ENCODE measurements at places on chromosomes 4 and X.

DNA sequence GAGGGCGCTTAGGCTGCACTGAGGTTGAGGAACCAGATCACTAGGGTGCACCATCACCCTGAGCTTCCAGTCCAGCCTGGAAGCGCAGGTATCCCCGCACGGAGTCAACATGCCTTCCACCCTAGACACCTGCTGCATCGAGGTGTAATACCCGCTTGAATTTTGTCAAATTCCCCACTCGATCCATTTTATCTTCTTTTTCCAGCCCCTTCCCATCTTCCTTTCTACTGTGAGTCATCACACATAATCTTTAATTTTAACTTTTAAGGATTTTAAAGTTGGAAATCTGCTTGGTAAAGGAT lies 821 bp downstream of the PLK4 start:
- DNase-seq: no peak
- H3K36me3 ChIP-seq: peaks cover 37% of the 10 kb centered on the region
- peaks cover 31% of the 10 kb centered on the region for H3K4me1 ChIP-seq
- H3K27ac ChIP-seq: peak overlapping the region; percentile 97

DNA sequence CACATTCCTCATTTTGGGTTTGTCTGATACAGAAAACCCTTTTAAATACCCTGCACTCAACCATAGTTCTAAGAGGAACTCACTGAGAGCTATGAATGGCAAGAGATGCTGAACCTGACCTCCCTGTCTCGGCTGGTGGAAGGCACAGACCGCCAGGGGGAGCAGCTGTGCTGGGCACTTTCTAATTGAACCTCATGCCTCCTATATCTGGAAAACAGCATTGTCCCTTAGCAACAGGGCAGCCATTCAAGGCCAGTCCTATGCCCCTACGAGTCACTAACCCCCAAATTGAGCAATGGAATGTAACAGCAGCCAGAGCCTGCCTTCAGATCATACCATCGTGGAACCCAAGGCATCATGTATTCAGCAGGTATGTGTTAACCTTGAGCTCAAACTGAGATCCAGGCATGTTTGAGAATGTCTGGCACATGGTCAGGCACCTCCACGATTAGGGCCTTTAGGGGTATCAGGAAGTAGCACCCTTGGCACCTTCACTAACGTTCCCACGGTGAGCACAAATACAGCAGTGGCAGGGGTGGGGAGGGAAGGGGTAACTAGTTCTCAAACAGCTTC lies 5.1 kb downstream of the USP27X start:
- no peak overlapping the region for H3K4me3 ChIP-seq
- peaks cover 5% of the 10 kb centered on the region for H3K4me1 ChIP-seq
- H3K27me3 ChIP-seq: peaks cover 3% of the 10 kb centered on the region
- no peak overlapping the region for H3K27ac ChIP-seq
- H3K36me3 ChIP-seq: no peaks in the 10 kb centered on the region

GRCh38 chr4:150082241-150082640 lies 4.0 kb downstream of the DCLK2 start:
- no peaks in the 10 kb centered on the region for H3K36me3 ChIP-seq
- no peak for DNase-seq
- H3K27me3 ChIP-seq: peaks cover 43% of the 10 kb centered on the region
- H3K4me3 ChIP-seq: no peak overlapping the region

GRCh38 chrX:45888518-45888917 lies 656.7 kb downstream of the ZNF674 start:
- no peaks in the 10 kb centered on the region for H3K36me3 ChIP-seq
- no peak overlapping the region for H3K27ac ChIP-seq
- H3K27me3 ChIP-seq: no peaks in the 10 kb centered on the region
- H3K4me1 ChIP-seq: peaks cover 4% of the 10 kb centered on the region
- no peak for DNase-seq
- H3K4me3 ChIP-seq: no peak overlapping the region

GRCh38 chrX:132086672-132087071 lies 41.1 kb downstream of the FRMD7 start:
- no peak for DNase-seq
- H3K27ac ChIP-seq: no peak overlapping the region
- no peaks in the 10 kb centered on the region for H3K36me3 ChIP-seq

DNA sequence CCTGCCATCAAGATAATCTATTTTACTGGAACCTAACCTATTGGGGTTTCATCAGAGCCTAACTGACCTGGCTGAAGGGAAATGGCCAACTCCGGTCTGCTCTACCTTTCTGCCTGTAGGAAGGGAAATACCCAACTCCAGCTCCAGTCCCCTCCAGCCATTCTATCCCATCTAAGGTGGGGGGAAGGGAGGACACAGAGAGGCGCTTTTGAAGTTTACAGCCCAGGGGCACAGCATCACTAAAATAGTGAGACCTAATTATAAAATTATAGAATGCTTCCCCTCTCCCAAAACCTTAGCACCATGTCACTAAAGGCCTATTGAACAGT lies 27.8 kb upstream of the ACSL4 start:
- H3K4me3 ChIP-seq: no peak overlapping the region
- no peaks in the 10 kb centered on the region for H3K36me3 ChIP-seq
- H3K4me1 ChIP-seq: peaks cover 25% of the 10 kb centered on the region
- no peak for DNase-seq
- H3K27me3 ChIP-seq: peaks cover 6% of the 10 kb centered on the region

- no peaks in the 10 kb centered on the region for H3K36me3 ChIP-seq
- no peaks in the 10 kb centered on the region for H3K27me3 ChIP-seq
- H3K27ac ChIP-seq: no peak overlapping the region
- DNase-seq: no peak
Measured at GRCh38 chr4:156517956-156518355, 453.6 kb downstream of the PDGFC start.

GRCh38 chrX:37926700-37927099 lies 79.3 kb upstream of the DYNLT3 start:
- H3K27ac ChIP-seq: no peak overlapping the region
- peaks cover 1% of the 10 kb centered on the region for H3K4me1 ChIP-seq
- no peaks in the 10 kb centered on the region for H3K36me3 ChIP-seq
- H3K4me3 ChIP-seq: no peak overlapping the region
- no peaks in the 10 kb centered on the region for H3K27me3 ChIP-seq
